ENCODE measurements at places on chromosomes 2 and 18.

DNA sequence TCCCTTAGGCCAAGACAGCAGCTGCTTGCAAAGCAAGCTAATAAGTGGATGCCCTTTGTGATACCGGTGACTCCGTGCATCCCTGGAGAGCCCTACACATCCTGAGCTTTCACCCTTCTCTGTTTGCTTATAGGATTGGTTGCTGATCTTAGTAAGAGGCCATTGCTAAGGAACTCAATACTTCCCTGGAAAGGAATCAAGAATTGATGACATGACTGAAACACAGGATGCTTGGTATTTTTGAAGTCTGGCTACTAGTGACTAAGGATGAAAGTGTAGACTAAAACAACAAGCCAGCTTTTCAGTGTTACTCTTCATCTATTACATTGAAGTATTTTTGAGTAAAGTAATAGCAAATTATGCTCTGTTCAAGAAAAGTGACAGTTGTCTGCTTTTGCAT lies 123.0 kb upstream of the SERPINE2 start:
- no peak for DNase-seq

DNA sequence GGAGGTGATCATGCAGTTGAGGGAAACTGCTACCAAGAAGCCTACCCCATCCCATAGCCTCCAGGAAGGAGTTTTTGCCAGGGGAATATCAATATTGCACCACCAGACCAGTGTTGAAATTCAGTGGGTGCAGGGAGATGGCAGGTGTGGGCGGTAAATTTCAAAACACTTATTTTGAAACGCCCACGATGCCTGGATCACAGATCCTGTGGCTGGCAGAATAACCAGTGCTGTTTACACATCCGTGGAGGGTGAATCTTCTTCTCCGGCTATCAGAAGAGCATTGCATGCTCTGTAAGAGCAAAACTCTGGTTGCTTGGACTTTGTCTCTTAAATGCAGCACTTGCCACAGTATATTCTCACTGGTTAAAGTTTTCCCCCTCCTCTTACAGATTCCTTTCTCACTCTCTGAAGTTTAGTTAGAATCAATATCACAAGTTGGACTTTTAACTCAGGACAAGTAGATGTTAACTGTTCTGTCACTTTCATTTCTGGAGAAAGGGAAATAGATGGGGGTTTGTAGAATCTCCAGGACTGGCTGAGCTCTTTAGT lies 70.5 kb upstream of the ZCCHC2 start:
- DNase-seq, result no peak

- no peak for DNase-seq
These were observed 6.9 kb upstream of the KYNU start for GRCh38 chr2:142870526-142870925.

- no peak for DNase-seq
These were observed 26.0 kb upstream of the NOTO start for GRCh38 chr2:73176205-73176880.

DNA sequence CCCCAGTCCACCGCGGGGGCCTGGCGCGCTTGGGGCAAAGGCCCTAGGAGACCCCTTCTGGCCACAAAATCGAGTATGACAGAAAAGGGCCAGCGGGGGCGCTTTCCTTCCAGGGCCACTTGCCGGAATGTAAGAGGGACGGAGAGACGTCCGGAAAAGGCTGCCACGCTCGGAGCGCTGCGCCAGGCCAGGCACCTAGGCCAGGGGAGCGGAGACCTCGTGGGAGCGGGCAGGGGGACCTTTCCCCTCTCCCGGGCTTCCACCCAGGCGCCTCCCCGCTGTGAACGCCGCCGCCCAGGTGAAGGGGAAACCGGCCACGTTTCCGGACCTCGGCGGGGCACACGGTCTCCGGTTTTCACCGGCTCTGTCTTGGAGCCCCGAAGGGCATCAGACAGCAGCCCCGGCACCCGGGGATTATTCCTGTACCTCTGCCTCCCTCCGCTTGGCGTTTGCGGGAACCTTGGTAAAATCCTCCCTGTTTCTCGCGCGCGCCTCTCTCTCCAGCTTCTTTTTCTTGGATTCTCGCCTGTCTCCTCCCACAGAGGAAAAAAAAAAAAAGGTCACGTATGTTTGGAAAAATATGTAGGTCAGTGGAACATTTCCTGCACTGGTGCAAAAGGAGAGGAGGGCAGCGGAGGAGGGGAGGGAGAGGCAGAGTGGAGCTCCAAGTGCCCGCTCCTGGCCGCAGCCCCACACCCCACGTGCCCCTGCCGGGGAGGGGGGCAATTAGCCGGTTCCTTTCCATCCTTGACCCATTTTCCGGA lies 1.2 kb upstream of the NPAS2 start:
- no peak for DNase-seq

DNA sequence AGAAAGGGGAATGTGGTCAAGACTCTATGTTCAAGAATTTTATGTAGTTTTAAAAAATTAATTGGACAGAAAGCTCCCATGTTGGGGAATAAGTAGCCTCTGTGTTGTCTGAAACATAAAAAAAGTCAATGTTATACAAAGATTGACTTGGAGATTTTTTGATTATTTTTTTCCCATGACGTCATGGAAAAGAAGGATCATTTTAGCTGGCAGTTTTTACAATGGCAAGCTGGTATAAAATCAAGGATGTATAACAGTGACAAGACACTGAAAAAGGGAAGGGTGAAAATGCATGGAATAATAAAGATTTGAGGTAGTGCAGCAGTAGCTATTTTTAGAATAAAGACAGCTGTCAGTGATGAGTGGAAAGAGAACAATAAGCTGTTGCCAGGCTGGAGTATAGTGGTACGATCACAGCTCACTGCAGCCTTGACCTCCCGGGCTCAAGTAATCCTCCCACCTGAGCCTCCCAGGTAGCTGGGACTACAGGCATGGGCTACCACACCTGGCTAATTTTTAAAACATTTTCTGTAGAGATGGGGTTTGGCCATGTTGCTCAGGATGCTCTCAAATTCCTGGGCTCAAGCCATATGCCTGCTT lies 9.2 kb downstream of the SLC39A10 start:
- no peak for DNase-seq

DNA sequence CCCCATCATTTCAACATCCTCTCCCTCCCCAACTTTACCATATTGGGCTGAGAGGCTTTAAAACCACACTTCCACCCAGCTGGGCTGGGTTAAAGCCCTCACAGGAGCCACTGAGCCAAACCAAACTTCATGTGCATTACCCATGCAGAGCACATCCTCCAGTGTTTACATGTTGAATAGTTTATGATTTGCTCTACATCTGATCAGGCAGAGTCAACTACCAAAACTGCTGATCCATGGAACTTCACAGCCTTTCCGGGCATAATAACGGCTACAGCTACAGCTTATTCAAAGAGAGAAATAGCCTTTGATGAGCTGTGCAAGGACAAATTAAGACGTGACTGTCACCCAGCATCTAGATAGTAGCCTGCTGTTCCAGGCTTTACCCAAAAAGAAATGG lies 39.0 kb downstream of the MAIP1 start:
- DNase-seq, result no peak

Measured in stimulated activated CD8-positive, alpha-beta memory T cell treated with anti-CD3 and anti-CD28 coated beads, Interleukin-2, amount 100 ng/mL, for 48 hours (primary cell).